Prostate gland (tissue), 2 donors: ENCODE measurements at places on chromosomes 4 and X. TPM values are rescaled to one million over a fixed set of nuclear protein-coding genes. Genes with fewer than 3 reads are reported as not detected.

Gene LETM1
- total RNA-seq = 32.1 TPM

- DNase-seq = no peak
These were observed 64.3 kb downstream of the TMEM131L start for GRCh38 chr4:153530284-153530999.

Gene LNX1
- total RNA-seq = 13.1 TPM

DNA sequence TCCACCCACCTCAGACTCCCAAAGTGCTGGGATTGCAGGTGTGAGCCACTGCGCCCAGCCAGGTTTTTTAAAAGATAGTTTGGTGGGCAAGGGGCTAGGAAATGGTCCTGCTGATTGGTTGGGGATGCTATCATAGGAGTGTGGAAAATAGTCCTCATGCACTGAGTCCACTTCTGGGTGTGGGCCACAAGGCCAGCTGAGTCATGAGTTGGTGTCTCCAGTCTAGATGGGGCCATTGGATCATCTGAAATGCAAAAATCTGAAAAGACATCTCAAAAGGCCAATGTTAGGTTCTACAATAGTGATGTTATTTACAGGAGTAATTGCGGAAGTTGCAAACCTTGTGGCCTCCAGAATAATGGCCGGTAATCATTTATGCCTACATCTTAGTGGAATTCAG, 221.1 kb downstream of the ZNF674 start:
- DNase-seq = no peak

Gene TMEM255A
- 0.18 TPM for total RNA-seq

DNA sequence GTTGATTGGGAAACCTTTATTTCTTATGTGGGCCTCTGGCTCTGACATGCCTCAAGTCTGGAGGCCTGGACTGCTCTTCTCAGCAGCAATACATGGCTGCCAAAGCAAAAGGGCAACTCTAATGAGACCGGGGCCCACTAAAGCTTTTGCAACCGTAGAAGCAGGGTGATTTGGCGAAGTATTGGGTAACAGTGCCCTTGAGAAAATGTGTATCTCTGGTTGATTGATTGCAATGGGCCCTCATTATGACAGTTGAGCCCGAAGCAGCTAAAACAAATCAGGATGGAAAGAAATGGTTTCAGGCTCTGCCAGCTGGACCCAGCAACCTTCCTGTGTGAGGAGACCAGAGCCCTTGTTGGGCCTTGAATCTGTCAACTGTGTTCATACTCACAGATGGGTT, 73.4 kb downstream of the CLCN4 start:
- no peak for DNase-seq

DNA sequence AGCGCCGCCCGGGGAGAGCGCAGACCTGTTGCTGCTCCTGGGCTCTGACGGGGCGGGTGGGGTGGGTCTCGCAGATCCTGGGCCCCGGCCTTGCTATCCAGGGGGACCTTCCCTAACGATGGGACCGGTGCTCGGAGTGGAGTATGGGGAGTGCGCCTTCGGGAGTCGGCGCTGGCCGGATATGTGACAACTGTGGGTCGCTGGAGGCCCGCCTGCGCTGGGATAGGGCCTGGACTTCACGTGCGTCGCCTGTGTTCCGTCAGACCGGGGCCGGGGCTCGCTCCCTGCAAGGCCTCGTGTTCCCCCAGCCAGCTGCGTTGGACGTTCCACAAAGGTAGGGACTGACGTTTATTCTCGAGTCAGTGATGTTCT, 1.3 kb downstream of the TBL1X start:
- peak; percentile 29 for DNase-seq

- no peak for DNase-seq
These were observed 5.5 kb downstream of the ATP10D start for GRCh38 chr4:47490550-47490949.

- no peak for DNase-seq
These were observed 143.0 kb upstream of the FAM241A start for GRCh38 chr4:112002248-112002661.

DNA sequence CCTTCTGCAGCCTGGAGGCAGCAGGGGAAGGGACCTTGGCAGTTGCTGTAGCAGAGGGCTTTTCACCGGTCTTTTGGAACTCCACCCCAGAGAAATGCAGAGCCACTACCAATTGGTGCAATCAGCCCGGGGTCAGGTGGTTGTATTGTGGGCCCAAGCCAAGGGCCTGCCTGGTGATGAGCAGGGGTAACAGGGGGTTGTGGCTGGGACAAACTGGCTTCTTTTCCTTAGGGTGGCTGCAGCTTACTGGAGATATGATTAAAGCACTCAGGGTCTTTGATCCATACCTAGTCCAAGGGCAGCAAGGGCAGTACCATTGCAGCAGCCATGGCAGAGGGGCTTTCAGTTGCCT, 28.1 kb downstream of the ENPEP start:
- no peak for DNase-seq

- no peak for DNase-seq
These were observed 185.4 kb upstream of the MTMR8 start for GRCh38 chrX:64580605-64581004.

DNA sequence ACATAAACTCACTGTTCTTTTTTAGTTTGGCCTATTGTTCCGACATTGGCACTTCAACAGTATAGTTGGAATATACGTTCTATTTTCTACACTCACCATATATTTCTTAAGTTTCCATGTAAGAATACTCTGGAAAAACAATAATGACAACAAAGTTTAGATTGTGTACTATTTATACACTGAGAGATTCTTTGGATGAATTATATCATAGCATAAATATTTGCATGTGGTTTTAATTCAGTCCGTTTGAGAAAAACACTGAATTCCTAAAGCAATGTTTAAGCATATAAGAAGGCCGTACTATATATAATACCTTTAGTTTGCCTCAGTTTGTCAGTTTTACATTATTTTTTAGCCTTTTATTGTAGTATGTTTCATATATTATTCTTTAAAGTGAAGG, 82.4 kb downstream of the RAP1GDS1 start:
- DNase-seq = no peak

DNA sequence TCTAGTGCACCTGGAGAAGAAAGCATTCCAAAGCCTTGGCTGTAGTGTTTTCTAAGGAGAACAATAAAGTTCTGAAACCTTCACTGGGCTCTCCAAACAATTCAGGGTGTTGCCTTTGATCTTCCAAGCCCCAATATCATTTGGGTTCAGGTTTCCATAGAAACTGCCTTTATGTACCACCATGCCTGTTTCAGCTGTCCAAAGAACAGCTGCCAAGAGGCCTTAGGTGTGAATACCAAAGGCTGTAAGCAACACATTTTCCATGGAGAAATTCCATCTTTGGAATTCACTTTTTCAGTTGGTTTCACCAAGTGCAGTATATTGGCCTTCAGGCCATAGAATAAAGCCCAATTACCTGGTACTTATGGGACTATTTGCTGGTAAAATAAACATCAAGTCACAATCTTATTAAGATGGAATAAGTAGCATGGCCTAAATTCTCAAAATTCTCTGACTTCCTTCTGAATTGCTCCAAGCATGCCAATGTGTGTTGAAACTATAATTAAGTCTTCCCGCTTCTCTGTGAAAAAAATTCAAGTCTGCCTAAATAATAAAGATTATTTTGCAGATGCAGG, 61.9 kb downstream of the COX18 start:
- DNase-seq = no peak

DNA sequence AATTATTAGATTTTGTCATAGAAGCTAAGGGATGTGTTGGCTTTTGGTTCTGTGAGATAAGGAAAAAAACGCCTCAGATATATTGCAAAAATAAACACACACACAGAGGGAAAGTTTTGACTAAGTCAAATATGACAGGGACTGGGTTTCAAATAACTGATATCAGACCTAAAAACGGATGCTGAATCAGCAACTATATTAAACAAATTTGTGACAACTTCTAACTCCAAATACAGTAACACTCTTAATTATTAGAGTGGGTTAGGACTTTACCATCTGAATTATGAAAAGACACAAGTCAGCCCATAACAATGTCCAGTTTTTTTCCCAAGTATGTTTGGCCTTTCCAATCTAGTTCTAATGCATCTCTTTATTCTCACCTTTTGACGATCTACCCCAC, 2693.1 kb downstream of the ARAP2 start:
- no peak for DNase-seq

Gene REPS2
- 30.7 TPM for total RNA-seq

Gene RWDD4
- total RNA-seq = 24.4 TPM

Gene RASL11B
- total RNA-seq = 0.18 TPM

DNA sequence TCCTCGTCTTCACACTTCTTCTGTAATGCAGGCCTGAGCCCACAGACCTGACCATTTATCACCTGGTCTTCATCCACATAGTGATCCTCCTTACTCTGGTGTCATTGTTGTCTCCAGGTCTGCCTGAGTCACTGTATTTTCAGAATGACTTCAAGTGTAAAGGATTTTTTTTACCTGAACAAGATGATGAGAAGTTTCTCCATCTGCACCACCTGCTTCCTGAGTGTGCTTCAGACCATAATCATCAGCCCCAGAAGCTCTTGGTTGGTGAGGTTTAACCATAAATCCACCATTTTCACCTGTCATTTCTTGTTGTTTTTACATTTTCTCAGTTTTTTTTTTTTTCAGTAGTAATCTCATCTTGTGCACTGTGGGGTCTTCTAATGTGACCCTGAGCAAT, 39.0 kb downstream of the WDR13 start:
- no peak for DNase-seq

GRCh38 chrX:46208225-46208854, 336.9 kb downstream of the ZNF674 start:
- no peak for DNase-seq

DNA sequence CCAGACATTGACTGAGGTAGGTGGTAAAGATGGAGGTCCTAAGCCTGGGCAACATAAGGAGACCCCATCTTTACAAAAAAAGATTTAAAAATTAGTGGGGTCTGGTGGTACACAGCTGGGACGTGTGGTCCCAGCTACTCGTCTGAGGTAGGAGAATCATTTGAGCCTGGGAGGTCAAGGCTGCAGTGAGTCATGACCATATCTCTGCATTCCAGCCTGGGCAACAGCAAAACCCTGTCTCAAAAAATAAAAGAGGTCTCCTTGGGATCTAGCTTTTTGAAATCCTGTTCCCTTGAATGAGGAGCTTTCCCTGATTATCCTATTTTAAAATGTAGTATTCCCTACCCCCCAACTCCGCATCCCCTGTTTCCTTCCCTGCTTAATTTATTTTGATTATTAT, 78.7 kb upstream of the OGT start:
- DNase-seq = no peak

DNA sequence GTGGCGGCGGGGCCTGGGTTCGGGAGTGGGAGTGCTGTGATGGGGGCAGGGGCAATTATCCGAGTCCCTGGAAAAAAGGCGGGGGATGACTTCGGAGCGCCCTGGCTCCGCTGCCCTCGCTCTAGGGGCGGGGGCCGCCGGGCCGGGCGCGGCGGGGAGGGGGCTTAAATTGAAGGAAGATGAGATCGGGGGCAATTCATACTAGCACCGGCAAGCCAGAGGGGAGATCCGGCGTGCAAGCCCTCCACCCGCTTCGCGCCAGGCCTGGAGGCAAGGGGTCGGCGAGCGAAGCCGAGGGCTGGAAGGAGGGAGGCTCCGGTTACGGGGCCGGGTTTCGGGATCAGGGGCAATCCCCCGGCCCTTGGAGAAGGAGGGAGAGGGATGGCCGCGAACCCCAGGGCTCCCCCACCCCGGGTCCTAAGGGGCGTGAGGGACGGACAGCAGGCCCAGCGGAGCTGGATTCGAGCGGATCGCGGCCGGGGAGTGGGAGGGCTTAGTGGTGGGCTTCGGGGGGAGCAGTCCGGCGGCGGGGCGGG, 1.2 kb downstream of the BCORL1 start:
- no peak for DNase-seq

Gene ASMT
- 1.0 TPM for total RNA-seq

Gene PTTG2
- total RNA-seq = not detected

Gene SMIM10L2A
- 5.0 TPM for total RNA-seq

DNA sequence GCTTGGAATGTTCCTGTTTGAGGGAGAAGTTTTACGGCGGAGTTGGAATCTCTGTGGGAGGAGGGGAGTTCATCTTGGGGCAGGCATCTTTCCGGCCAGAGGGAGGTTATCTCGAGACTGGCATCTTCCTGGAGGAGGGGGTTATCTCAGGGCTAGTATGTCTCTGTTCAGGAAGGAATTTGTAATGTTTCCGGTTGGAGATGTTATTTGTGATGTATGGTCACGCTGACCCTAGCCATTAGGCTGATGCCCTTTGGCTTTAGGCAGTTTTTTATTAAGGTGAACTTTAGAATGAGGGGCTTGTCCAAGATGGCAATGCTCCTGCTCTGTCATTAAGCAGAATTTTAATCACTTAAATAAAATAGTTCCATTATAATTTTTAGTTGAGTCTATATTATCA, 449.7 kb downstream of the PCDH10 start:
- DNase-seq = no peak

Gene TSC22D3
- total RNA-seq = 1,164 TPM

DNA sequence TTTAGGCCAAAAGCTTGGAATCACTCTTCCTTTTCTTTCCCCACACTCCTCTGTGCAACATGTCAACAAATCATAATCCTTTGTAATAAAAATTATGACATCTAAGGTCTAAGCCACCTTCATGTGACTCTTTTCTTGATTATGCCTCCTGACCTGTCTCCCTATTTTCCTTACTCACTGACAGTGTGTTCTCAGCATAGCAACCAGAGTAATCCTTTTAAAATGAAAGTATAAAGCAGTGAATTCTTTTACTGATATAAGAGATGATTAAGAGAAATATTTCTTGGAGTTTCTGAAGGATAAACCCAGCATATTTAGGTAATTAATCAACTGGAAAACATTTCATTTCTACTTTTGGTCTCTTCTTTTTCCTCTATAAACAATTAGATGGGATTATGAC, 44.7 kb downstream of the USO1 start:
- no peak for DNase-seq

Gene FAM53A
- total RNA-seq = 16.8 TPM

Gene TENT5D
- 1.9 TPM for total RNA-seq

DNA sequence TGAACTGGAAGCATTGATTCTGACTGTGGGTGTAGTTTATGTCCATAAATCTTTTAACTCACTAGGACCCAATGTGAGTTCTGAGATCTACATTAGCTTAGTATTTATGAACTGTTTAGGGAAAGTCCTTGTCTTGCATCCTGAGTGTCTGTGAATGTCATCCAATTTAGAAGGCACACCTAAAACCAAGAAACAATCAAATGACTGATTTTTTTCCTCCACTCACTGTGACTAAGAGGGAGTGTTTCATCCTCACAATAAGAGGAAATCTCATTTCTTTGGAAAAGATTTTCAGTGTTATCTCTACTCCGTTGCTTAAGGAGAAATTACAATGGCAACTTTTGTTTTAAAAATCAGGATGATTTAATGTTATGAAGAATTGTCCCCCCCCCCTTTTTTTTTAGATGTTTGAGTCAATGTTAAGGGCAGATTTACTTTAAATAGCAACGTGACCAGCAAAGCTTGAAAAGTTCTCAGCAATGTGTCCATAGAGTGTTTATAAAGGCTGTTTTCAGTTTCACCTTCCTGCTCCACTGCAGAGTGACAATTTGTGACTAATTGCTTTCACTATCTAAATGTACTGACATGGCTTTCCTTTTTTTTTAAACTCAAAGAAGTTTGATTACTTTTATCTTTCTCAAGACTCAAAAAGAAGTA, 173.0 kb downstream of the SPCS3 start:
- no peak for DNase-seq

Gene C4orf36
- 3.4 TPM for total RNA-seq

DNA sequence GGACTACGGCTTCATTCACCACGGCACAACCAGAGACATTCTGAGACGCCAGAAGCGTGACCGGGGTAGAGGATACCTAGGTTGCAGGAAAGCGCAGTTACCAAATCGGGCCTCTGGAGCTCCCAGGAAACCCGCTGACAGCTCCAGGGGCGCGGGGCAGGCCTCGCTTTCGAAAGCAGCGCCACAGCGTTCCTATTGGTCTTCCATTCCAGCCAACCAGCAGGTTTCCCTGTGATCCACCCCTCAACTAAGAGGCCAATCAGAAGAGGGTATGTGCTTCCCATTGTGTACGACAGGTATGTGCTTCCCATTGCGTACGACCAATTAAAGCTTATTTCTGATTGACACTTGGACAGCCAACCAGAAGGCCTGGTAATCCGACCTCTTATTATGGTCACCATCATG, 14.9 kb downstream of the SNX12 start:
- DNase-seq = no peak
